CD8-positive, alpha-beta memory T cell (primary cell): ENCODE measurements at places on chromosomes 4 and X.

DNA sequence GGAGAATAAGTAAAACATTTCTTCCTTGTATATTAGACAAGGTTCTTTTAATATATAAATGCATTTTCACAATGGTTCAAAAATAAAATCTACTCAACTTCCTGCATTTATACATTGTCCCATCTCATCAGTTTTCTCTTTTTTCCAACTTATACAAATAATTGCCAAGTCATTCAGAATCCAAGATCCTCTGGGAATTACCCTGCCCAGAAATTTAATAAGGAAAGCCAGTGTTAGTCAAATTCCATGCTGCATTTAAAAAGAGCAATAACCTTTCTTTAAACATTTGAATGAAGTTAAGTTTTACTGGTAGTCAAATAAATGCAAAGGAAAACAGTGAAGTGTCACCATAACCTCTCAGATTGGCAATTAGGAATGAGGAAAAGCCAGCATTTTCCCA, 357.9 kb downstream of the PPP3CA start:
- H3K27me3 ChIP-seq: no peaks in the 10 kb centered on the region
- H3K36me3 ChIP-seq: no peaks in the 10 kb centered on the region
- H3K27ac ChIP-seq: no peak overlapping the region

DNA sequence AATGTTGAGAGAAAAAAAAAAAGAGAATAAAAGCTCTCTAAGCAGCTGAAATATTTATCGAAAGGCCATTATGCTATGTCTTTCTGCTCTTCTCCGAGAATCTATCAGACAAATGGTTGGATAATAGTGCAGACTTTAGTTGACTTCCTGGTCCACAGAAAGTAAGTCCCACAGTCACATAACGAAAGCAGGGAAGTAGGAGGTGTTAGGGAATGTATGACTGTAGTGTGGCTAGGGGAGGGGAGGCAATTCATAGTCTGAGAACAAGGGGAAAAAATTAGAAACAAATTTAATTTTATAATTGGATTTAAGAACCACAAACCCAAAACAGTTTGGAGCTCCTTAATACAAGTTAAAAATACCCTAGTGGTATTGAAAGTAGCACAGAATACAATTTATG, 79.7 kb upstream of the VEGFC start:
- DNase-seq: no peak
- no peak overlapping the region for H3K4me3 ChIP-seq
- H3K27ac ChIP-seq: no peak overlapping the region
- H3K4me1 ChIP-seq: no peaks in the 10 kb centered on the region
- H3K27me3 ChIP-seq: no peaks in the 10 kb centered on the region

GRCh38 chr4:70721747-70722146, at the start of gene RUFY3:
TSS of gene RUFY3 (plus strand) at chr4:70721964. CDS start at chr4:70722574, 610 bp downstream.
- no peak within 1 kb of the TSS for H3K27ac ChIP-seq
- H3K4me1 ChIP-seq: peaks cover 17% of the 10 kb centered on the region
- no peak for DNase-seq

DNA sequence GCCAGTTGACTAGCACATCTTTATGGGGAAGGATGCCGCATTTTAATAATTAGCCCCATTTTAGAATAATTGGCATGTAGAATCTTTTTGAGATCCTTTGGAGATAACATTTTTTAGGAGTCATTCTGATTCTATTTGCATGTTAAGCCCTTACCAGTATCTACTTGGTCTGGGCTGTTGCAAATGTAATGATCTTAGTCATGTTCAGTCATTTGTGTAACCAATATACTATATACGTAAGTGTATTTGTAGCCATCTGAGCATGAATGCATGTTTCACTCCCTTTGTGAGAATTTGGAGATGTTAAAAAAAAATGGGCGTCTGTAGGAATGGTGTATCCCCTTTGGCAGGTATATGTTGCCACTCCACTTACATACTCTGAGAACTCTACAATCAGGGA, 119.1 kb downstream of the TEX13A start:
- H3K27ac ChIP-seq: no peak overlapping the region
- no peaks in the 10 kb centered on the region for H3K4me1 ChIP-seq
- H3K36me3 ChIP-seq: no peaks in the 10 kb centered on the region
- DNase-seq: no peak

DNA sequence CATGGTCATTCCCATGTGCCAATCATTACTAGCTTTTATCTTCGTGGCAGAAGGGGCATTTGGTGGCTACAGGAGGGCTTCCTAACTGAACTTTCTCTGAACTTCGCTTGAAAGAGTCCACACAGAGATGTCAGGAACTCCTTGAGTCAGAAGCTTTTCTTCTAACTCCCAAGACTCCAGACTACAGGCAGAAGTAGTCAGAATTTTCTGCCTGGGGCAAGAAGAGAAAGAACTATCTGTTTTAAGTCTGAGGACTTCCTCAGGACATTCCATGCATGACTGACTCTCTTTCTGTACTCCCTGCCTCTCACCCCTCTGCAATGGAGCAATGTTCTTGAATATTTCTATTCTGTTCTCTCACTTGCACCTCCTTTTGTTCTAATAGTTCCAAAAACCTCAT, 170.5 kb upstream of the TBC1D9 start:
- no peak overlapping the region for H3K4me3 ChIP-seq
- H3K27me3 ChIP-seq: no peaks in the 10 kb centered on the region
- DNase-seq: no peak
- no peaks in the 10 kb centered on the region for H3K4me1 ChIP-seq
- H3K27ac ChIP-seq: no peak overlapping the region

DNA sequence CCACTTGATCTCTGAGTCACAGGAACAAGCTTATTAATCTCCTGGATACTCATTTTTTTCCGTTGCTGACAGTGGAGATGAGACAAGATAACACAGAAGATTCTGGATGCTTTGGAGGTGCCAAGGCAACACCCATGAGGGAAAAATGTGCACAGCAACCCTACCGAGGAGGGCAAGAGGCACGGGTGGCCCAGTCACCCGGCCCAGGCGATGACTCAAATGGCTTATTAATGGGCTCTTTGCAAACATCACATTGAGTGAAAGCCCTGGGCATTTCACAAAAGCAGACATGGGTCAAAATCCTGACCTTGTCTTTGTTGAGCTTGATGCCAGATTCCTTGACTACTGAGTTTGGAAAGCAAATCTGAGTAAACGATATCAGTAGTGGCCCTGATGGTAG, 315.1 kb downstream of the STK32B start:
- no peak for DNase-seq
- no peaks in the 10 kb centered on the region for H3K36me3 ChIP-seq
- no peak overlapping the region for H3K4me3 ChIP-seq
- H3K27me3 ChIP-seq: no peaks in the 10 kb centered on the region

- no peaks in the 10 kb centered on the region for H3K36me3 ChIP-seq
- H3K27ac ChIP-seq: no peak overlapping the region
- H3K4me3 ChIP-seq: no peak overlapping the region
- no peaks in the 10 kb centered on the region for H3K4me1 ChIP-seq
- no peaks in the 10 kb centered on the region for H3K27me3 ChIP-seq
Observed at GRCh38 chrX:37075892-37076595, 67.9 kb downstream of the FAM47C start.

DNA sequence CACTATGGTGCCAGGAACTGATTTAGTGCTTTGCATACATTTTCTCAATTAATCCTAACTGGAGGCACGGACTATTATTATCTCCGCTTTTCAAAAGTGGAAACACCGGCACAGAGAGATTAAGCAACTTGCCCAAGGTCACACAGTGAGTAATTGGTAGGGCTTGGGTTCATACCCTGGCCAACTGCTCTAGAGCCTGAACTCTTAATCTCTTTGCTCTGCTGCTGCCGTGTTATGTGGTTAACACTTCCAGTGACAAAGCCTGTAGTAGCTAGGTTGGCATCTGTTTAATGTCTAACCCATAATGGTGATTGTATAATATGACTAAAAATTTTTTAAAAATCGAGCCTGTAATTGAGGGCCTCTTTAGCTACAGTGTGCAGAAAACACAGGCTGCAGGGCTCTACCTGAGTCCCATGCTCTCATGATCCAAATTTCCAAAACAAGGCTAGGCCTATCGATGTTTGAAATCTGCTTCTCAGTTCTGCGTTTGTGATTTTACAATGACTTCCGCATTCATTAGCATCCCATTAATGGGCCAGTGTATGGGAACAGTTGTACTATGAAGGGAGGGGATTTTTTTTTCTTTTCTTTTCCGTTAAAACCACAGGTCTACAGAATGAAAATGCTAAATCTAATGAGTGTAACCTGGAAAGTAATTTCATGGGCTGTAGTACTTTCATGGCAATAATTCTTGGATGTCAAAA, 219.3 kb upstream of the JADE1 start:
- no peak overlapping the region for H3K27ac ChIP-seq
- H3K4me3 ChIP-seq: no peak overlapping the region

GRCh38 chr4:108336076-108336475, 167.3 kb upstream of the LEF1 start:
- no peak overlapping the region for H3K27ac ChIP-seq
- no peak overlapping the region for H3K4me3 ChIP-seq
- H3K36me3 ChIP-seq: no peaks in the 10 kb centered on the region
- no peaks in the 10 kb centered on the region for H3K27me3 ChIP-seq
- no peaks in the 10 kb centered on the region for H3K4me1 ChIP-seq

DNA sequence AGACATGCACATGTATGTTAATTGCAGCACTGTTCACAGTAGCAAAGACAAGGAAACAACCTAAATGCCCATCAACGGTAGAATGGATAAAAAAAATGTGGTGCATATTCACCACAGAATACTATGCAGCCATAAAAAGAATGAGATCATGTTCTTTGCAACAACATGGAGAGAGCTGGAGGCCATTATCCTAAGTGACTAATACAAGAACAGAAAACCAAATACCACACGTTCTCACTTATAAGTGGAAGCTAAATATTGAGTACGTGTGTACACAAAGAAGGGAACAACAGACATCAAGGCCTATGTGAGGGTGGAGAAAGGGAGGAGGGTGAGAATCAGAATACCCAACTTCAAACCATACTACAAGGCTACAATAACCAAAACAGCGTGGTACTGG, 17.4 kb upstream of the LNX1 start:
- H3K4me3 ChIP-seq: no peak overlapping the region
- H3K4me1 ChIP-seq: no peaks in the 10 kb centered on the region
- H3K27ac ChIP-seq: no peak overlapping the region
- H3K36me3 ChIP-seq: no peaks in the 10 kb centered on the region
- no peaks in the 10 kb centered on the region for H3K27me3 ChIP-seq

DNA sequence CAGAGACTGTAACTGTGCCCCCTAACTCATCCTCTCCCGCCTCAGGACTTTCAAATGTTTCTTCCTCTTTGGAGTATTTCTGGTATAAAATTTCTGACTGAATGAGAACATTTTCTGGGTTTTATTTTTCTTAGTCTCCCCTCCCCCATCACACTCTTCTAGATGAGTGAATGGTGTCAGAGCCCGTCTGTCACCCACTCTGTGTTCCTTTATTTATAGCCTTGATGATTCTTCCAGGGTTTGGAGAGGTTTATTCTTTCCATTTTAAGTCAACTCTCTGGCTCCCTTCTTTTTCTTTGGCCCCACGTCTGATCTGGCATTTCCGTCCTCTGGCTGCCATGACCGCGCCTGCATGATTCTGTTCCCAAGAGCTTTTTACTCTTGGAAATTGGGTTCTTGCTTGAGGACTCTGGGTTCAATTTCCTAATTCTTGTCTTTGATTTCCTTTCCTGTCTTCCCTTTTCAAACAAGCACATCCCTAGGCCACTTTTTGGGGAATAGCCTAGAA, 128.8 kb downstream of the NSUN7 start:
- H3K36me3 ChIP-seq: no peaks in the 10 kb centered on the region
- H3K4me1 ChIP-seq: no peaks in the 10 kb centered on the region
- H3K27ac ChIP-seq: no peak overlapping the region

GRCh38 chr4:124851741-124852140, 139.2 kb upstream of the ANKRD50 start:
- no peaks in the 10 kb centered on the region for H3K4me1 ChIP-seq
- H3K36me3 ChIP-seq: no peaks in the 10 kb centered on the region
- no peak overlapping the region for H3K4me3 ChIP-seq

DNA sequence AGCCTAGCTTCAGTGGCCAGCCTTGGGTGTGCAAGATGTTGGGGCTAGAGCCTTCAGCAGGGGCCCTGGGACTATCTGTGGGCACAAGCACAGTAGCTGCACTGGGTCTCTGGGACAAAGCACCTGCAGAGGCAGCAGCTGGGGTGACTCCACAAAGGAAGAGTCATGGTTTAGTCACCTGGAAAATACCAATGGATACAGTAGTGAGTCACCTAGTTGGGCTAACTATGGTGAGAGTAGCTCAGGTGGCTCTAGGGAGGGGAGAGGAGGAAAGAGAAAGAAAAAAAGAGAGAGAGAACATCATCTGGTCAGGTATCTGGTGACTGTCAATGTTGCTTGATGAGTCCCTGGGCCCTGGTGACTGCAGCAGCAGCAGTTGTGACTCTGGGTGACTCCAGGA, 72.9 kb upstream of the SPIN4 start:
- DNase-seq: no peak
- no peaks in the 10 kb centered on the region for H3K4me1 ChIP-seq
- no peaks in the 10 kb centered on the region for H3K27me3 ChIP-seq
- H3K36me3 ChIP-seq: no peaks in the 10 kb centered on the region
- no peak overlapping the region for H3K27ac ChIP-seq
- H3K4me3 ChIP-seq: no peak overlapping the region

GRCh38 chr4:132383571-132384199, 765.4 kb upstream of the PCDH10 start:
- H3K36me3 ChIP-seq: no peaks in the 10 kb centered on the region
- no peak overlapping the region for H3K27ac ChIP-seq
- no peak for DNase-seq

GRCh38 chr4:48051078-48051477, 34.5 kb downstream of the NIPAL1 start:
- H3K36me3 ChIP-seq: no peaks in the 10 kb centered on the region
- DNase-seq: no peak
- H3K27ac ChIP-seq: no peak overlapping the region
- no peaks in the 10 kb centered on the region for H3K27me3 ChIP-seq

- DNase-seq: no peak
- no peaks in the 10 kb centered on the region for H3K27me3 ChIP-seq
- no peak overlapping the region for H3K27ac ChIP-seq
- H3K36me3 ChIP-seq: no peaks in the 10 kb centered on the region
- H3K4me1 ChIP-seq: no peaks in the 10 kb centered on the region
Observed at GRCh38 chrX:109773374-109773773, 40.3 kb upstream of the ACSL4 start.

DNA sequence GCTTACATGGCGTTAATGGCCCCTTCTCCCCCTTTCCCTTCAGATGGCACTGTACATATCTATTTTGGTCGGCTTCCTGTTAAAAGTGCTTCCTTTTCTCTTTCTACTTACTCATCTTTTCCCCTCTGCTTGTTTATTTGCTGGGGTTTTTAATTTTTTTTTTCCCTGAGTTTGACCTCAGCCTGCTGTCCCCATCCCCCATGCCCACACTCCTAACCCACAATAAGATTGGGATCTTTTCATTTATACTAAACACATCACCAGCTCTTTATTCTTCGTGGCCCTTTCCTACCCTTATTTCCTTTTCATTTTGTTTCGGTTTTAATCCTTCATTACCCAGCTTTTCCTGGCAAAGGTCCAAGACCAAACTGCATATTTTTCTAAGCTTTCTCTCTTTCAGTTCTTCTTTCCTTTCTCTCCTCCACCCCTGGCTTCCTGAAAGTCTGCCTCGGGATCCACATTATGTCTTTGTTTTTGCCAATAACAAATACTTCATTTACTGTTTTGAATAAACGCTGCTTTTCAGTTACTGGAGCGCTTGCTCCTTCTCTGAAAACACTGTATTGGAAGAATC, 152.0 kb upstream of the USP9X start:
- no peaks in the 10 kb centered on the region for H3K27me3 ChIP-seq
- peak overlapping the region; percentile 35 for H3K27ac ChIP-seq
- H3K36me3 ChIP-seq: no peaks in the 10 kb centered on the region
- no peak for DNase-seq

- no peaks in the 10 kb centered on the region for H3K4me1 ChIP-seq
- no peaks in the 10 kb centered on the region for H3K27me3 ChIP-seq
- no peak overlapping the region for H3K4me3 ChIP-seq
- H3K36me3 ChIP-seq: peaks cover 13% of the 10 kb centered on the region
Observed at GRCh38 chr4:7032596-7032995, 10.6 kb upstream of the TADA2B start.
